MCF 10A (cell line): ENCODE measurements at places on chromosomes 2 and 18. TPM values are rescaled to one million over a fixed set of nuclear protein-coding genes. Genes with fewer than 3 reads are reported as not detected.
A peak's percentile ranks its signal among the peaks of the same experiment; 100 is the strongest.

GATA6 gene
- total RNA-seq, result 6.7 and 14.0 TPM in 2 replicates

COBLL1 gene
- 37.1 and 47.0 TPM in 2 replicates for total RNA-seq

REG3A gene
- total RNA-seq, result not detected in 2 replicates

ALK gene
- 0.07 TPM in 1 of 2 replicates, not detected in the other for total RNA-seq

APLF gene
- total RNA-seq, result 4.0 TPM in 2 replicates

CDKL4 gene
- total RNA-seq, result 1.1 TPM in 1 of 2 replicates, not detected in the other

SLC5A7 gene
- total RNA-seq, result not detected in 2 replicates

FOXI3 gene
- not detected in 2 replicates for total RNA-seq

SCYGR4 gene
- not detected in 2 replicates for total RNA-seq

TUBB8B gene
- not detected in 2 replicates for total RNA-seq

TLX2 gene
- total RNA-seq, result not detected in 2 replicates

HOXD3 gene
- total RNA-seq, result not detected in 2 replicates

ZC3H8 gene
- 20.6 and 30.5 TPM in 2 replicates for total RNA-seq

GTF2A1L gene
- total RNA-seq, result not detected in 2 replicates

GRCh38 chr18:77016936-77017335, 115.6 kb downstream of the MBP start:
- no peak for DNase-seq

- no peak for DNase-seq
Observed at GRCh38 chr2:15226661-15227060, 334.5 kb downstream of the NBAS start.

GRCh38 chr2:191912764-191913163, 65.9 kb upstream of the CAVIN2 start:
- no peak for DNase-seq

DNA sequence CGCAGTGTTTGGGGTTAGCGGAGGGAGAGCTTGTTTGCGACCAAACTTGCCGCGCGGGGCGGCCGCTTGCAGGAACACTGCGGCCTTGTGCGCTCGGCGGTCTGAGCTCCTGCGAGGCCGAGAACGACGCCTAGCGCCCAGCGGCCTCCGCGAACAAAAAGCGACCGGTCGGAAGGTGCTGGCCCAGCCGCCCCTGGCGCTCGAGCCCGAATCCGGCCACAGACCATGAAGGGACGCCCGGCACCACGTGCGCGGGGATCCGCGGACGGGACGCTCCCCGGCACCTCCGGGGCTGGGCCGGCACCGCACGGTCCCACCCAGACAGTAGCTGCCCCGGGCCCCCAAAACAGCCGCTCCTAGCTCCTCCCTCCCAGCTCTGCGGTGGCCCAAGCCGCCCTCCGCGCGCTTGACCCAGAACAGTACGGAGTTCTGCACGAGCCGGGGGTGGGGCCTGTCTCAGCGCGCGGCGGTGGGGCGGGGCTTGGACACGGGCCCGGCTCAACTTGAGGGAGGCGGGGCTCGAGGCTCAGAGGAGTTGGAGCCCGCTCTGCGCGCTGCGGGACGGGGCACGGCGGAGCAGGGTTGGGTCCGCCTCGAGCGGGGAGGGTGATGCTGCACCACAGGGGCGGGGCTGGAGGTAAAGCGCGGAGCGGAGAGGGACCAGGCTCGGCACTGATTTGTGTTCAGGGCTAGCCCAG, 664 bp upstream of the IMPA2 start:
- peak; percentile 99 for DNase-seq

DNA sequence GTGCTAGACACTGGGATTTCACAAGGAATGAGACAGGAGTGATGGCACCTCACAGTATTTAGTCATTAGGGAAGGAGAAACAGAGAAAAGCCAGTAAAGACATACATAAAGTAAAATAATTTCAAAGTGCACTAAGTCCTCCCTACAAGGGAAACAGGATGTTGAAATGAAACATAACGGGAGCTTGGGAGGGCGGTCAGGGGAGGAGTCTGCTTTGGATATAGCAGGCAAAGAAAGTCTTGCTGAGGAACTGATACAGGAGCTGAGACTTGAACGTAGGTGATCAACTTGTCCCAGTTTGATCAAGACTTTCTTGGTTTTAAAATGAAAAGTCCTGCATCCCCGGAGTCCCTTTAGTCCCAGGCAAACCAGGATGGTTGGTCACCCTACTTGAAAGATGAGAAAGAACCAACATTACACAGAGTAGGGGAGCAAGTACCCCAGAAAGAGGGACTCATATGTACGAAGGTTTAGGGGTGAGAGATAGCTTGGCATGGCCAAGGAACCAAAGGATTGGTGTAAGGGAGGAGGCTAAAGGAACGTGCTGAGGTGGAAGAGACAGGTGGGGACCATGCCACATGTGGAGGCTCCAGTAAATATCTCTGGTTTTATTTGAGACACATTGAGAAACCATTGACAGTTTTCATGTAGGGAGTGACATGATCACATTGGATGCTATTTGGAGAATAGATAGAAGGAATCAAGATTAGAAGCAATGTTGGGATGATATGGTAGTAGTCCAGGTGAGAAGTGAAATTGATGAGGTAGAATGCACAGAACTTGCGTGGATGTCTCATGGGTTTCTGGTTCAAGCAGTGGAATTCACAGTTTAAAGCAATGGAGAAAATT, 28.4 kb downstream of the FBXO48 start:
- no peak for DNase-seq

GRCh38 chr18:79613186-79613931, 66.2 kb upstream of the CTDP1 start:
- DNase-seq, result no peak

DNA sequence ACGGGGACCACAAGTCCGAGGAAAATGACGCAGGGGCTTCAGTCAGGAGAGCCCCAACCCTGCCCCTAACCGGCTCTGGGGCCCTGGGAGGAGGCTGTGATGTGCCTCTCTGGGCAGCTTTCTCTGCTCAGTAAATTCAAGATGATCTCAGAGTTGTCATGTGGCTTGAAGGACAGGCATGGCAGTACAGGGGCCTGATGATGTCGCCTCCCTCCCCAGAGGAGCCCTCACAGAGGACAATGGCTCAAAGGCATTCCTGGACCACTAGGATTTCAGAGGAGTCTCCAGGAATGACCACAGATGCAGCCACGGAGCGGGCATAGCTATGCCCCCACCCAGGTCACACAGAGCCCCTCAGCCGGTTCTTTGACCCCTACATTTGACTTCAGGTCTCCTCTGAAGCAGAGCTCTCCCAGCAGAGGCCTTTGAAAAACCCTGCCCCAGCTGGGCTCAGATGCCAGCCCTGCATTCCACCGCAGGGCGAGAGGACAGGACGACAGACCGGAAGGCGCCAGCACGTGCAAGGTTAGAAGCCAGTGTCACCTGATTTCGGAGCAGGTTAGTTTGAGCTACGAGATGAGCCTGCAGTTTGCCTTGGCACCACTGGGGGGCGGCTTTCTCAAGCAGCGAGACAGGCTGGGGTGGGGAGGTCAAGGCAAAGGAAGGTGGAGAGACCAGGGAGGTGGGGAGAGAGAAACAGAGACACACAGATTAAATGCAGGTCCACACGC, 39.2 kb downstream of the BIN1 start:
- peak; percentile 76 for DNase-seq

DNA sequence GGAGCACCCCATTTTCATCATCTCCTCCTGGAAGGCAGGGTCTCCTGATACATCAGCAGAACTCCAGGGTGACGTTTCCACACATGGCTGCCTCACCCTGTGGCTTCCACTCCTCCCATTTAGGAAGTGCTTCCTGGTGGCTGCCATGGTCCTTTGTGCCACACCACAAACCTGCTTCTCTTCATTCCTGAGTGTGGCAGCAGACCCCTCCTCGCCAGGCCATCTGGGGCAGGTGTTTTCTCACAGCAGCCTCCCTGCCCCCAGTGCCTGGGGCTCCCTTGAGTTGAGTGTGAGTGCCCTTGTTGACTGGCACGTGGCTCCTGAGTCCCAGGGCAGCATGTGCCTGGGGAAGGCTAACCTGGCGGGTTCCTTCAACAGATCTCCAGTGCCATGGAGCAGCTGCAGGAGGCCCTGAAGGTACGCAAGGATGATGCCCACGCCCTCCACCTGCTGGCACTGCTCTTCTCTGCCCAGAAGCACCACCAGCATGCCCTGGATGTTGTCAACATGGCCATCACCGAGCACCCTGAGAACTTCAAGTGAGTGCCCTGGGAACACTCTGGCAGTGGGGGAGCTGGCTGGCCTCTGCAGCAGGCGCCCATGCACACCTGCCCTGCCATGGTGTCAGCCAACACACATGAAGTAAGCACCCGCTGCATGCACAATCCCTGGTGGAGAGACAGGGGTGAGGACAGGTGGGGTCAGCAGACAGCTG, 113.4 kb upstream of the MCFD2 start:
- DNase-seq, result no peak

DNA sequence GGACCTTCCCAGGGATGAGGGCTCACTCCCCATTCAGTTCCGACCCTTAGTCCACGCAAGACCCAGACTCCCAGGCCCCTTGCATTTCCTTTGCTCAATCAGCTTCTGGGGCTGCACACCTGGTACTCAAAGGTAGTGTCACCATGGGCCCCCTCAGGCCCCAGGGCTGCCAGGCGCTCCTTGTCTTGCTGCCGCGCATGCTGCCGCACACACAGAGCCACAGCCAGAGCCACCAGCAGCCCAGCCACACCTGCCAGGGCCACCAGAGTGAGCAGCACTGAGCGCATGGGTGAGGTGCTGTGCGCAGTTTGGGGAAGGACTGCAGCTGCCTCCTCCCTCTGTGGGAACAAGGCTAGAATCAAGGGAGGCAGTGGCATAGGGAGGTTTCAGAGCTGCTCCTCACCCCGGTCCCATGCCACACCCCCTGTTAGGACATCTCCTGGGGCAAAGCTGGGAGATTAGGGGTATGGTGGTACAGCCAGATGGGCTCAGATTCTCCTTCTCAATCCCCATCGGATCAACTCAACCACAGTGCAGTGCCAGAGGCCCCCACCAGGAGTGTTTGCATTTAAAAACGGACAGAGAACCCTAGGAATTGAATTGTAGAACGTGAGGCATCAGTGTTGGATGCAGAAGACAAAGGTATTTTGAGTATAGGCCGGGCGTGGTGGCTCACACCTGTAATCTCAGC, 11.3 kb downstream of the PTPRN start:
- no peak for DNase-seq

- peak; percentile 93 for DNase-seq
Observed at GRCh38 chr2:15334644-15335326, 226.3 kb downstream of the NBAS start.

DNA sequence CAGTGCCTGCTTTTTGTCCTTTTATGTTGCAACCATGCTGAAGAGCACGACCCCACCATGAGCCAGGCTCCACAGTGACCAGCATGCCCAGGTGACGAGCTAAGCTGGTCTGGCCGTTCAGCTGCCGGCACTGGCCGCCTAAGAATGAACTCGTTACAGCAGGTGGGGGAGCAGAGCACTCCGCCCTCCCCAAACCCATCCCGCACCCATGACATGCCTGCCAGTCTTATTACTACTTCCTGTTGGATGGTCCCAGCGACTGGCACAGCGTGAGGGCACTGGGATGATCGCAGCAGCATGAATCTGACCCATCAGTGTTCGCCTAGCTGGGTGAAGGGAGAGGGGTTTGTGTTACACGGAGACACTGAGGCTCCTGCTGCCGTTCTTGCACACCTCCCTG, 11.5 kb downstream of the DIPK1C start:
- no peak for DNase-seq

DNA sequence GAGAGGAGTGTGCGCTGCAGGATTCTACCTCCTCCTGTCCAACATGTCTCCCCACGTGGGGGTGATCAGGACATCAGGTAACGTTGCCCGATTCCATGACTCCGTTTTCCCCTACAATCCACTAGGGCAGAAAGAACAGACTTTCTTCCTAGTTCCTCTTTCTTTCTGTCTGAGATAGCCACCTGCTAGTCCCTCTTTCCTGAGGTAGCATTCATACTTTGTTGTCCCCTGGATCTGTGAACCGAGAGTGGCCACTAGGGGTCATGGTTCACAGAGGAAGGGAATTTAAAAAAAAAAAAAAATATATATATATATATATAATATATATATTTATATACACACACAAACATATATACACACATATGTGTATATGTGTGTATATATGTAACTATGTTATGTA, 210.0 kb upstream of the ZNF521 start:
- DNase-seq, result peak; percentile 37

DNA sequence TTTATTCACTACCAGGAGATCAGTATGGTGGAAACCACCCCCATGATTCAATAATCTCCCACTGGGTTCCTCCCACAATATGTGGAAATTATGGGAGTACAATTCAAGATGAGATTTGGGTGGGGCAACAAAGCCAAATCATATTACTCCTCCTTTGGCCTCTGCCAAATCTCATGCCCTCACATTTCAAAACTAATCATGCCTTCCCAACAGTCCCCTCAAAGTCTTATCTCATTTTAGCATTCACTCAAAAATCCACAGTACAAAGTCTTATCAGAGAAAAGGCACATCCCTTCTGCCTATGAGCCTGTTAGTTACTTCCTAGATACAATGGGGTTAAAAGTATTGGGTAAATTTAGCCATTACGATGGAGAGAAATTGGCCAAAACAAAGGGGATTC, 989.5 kb upstream of the CNTNAP5 start:
- DNase-seq, result no peak

GRCh38 chr2:61218076-61218816, 56.3 kb downstream of the C2orf74 start:
- no peak for DNase-seq

DNA sequence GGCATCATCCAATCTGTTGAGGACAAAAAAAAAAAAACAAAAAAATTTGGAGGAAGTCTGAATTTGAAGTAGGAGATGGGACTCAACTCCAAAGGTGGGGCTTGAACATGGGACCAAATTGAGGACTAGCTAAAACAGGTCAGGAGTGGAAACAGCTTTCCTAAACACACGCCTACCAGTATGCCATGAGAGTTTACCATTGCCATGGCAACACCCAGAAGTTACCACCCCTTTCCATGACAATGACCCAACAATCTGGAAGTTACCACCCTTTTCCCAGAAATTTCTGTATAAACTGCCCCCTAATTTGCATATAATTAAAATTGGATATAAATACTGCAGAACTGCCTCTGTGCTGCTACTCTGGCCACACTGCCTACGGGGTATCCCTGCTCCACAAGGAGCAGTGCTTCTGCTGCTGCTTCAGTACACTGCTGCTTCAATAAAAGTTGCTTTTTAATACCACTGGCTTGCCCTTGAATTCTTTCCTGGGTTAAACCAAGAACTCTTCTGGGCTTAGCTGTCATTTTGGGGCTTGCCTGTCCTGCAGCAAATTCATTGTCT, 73.3 kb upstream of the FSIP2 start:
- no peak for DNase-seq

GRCh38 chr18:62781262-62781661, 65.9 kb downstream of the PHLPP1 start:
- DNase-seq, result peak; percentile 54

DNA sequence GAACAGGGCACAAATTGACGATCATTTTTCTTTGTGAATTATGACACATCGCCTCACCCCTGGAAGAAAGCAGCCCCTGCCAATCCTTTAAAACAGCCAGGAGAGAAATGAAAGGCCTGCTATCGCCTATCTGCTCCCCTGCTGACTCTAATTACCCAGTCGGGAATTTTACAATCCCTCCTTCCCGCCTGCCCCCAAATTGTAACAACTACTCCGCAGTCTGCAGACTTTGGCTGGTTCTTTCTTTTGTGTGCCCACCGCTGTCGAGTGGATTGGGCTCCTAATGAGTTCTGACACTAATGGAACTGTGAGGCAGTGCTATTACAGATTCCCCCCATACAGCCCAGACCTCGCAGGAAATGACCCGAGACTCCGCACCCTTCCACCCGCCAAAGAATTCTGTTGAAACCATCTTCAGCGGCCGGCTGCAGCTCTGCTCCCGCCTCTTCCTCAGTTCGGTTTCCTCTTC, 281.2 kb upstream of the PARD3B start:
- DNase-seq, result no peak
